ENCODE measurements at places on chromosomes 1 and 21. TPM values are rescaled to one million over a fixed set of nuclear protein-coding genes. Genes with fewer than 3 reads are reported as not detected.

The BCAR3 gene
- 24.9 TPM for total RNA-seq

- DNase-seq = no peak
- H3K4me1 ChIP-seq = no peaks in the 10 kb centered on the region
- H3K4me3 ChIP-seq = no peak overlapping the region
- H3K27me3 ChIP-seq = no peaks in the 10 kb centered on the region
Observed at GRCh38 chr1:53463961-53464899, 5.0 kb downstream of the DMRTB1 start.

GRCh38 chr1:158999316-159000069 is 10.2 kb upstream of the IFI16 start:
- peak overlapping the region; percentile 82 for H3K27ac ChIP-seq
- DNase-seq = no peak
- peak overlapping the region; percentile 51 for H3K4me3 ChIP-seq
- no peaks in the 10 kb centered on the region for H3K36me3 ChIP-seq
- H3K27me3 ChIP-seq = no peaks in the 10 kb centered on the region

DNA sequence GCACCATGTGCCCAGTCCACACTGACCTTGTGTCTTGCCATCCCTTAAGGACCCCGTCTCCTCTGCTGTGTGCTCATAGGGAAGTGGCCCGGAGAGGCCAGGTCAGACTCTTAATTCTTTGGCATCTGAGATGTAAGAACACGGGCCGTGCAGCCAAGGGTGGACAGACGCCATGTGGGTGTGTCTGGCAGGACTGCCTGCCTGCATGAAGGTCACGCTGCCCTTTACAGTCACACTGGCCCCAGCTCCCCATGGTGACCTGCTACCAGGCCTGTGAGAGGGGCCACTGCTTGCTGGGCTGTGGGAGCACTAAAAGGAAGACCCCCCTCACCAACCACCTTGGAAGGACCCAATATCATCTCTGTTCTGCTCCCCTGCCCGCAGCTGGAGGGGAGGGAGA is 17.7 kb downstream of the DHRS3 start:
- H3K36me3 ChIP-seq = peaks cover 10% of the 10 kb centered on the region
- H3K27ac ChIP-seq = no peak overlapping the region
- H3K4me1 ChIP-seq = peaks cover 99% of the 10 kb centered on the region
- no peaks in the 10 kb centered on the region for H3K27me3 ChIP-seq

The NOTCH2NLA gene
- 38.2 TPM for total RNA-seq

The CFH gene
- total RNA-seq = 69.6 TPM

DNA sequence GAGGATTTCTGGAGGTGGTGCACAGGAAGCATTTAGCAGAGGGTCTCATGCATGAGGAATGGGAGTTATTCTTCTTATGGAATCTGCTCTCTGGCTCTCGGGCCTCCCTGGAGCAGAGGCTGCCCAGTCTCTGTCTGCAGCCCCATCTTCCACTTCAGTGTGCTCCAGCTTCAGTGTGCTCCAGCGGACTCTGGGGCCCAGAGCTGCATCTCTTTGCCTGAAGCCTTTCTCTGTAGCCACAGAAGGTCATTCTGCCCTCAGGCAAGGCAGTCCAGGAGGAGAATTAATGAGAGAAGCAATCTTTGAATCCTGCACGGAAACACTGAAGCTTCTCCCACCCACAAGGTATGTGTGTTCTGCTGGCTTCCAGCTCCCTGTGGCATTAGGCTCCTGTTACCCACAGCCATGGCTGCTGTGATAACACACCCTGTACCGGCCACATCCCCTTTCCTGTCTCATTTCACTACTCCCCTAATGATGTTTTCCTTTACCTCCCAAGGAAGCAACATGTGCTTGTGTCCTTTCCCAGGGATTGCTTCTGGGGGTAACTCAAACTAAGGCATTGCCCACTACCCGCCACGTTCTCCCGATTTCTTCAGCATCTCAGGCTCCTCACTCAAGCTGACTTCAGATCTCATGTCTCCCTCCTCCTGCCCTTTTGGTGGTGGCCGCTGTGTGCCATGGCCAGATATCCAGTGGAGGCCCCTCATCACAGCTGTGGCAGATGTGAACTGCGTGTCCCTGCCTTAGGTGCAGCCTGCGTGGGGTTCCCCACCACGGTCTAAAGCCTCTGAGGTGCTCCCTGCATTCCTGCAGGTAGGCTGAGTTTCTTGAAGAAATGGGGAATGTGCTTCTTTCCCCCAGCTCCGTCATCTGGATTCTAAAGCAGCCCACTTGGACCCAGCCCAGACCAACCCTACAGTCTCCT is 181.2 kb upstream of the GALNT2 start:
- no peak overlapping the region for H3K27ac ChIP-seq
- peaks cover 4% of the 10 kb centered on the region for H3K27me3 ChIP-seq
- no peaks in the 10 kb centered on the region for H3K36me3 ChIP-seq
- no peak for DNase-seq

All from lower lobe of right lung (tissue), 2 donors.